Adipocyte (in vitro differentiated cells): ENCODE measurements at places on chromosomes 5 and 9.

GRCh38 chr5:4640795-4641194, 499.3 kb upstream of the ADAMTS16 start:
- DNase-seq: no peak

GRCh38 chr9:105119156-105119555, 125.3 kb upstream of the SLC44A1 start:
- DNase-seq: no peak

DNA sequence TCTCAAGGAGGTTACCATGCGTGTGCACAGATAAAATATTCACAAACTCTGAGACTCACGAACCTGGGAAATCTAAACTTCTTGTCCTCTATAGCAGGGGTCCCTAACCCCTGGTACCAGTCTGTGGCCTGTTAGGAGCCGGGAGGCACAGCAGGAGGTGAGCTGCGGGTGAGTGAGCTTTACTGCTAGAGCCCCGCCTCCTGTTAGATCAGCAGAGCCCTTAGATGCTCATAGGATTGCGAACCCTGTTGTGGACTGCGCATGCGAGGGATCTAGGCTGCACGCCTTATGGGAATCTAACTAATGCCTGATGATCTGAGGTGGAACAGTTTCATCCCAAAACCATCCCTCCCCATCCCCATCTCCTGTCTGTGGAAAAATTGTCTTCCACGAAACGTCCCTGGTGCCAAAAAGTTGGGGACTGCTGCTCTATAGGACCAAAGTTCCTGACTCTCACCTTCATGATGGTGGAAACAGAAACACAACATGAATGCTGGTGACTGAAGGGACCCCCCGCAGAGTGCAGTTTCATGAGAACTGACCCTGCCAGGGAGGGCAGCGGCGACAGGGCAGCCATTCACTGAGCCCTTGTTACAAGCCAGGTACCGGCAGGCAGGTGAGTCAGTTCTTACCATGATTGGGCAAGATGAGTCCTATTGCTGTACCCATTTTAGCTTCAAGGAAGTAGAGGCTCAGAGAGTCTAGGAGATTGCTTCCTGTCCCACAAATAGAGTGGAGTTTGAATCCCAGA, 181.9 kb downstream of the RGS3 start:
- no peak for DNase-seq

GRCh38 chr5:82684165-82684564, 393.0 kb downstream of the TMEM167A start:
- peak; percentile 25 for DNase-seq

DNA sequence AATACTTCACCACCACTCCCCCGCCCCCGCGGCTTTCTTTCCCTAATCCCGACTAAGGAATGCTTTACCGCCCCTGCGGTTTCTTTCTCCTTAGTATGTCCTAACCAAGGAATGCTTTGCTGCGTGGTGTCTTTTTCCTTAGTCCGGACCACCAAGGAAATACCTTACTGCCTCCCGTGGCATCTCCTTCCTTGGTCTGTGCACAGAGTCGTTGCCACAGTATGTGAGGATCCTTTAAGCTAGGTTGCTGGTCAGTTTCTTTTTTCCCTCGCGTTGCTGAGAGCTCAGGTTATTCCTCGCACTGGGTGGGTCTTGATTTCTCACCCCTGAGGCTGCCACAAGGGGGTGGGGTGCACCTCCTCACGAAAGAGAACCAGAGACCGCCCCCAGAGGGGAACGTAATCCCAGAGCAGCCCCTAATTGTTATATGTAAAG, 309.4 kb downstream of the NR3C1 start:
- DNase-seq: no peak

DNA sequence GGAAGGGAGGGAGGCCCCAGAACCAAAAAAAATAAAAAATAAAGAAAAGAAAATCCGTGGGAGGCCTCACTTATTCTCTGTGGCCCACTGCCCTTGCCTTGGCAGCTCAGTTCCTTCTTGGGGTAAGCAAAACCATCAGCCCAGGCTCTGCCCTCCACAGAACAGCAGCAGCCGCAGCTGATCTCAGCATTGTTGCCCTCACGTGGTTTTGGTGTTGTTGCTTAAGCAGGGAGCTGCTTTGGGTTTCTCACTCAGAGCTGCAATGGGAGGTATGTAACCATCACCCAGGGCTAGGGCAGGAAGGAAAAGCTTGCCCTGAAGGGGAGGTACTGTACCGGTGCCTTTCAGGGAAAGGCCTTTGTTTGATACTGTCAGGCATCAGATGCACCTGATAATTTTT, 374.7 kb upstream of the WWC1 start:
- DNase-seq: peak; percentile 7

DNA sequence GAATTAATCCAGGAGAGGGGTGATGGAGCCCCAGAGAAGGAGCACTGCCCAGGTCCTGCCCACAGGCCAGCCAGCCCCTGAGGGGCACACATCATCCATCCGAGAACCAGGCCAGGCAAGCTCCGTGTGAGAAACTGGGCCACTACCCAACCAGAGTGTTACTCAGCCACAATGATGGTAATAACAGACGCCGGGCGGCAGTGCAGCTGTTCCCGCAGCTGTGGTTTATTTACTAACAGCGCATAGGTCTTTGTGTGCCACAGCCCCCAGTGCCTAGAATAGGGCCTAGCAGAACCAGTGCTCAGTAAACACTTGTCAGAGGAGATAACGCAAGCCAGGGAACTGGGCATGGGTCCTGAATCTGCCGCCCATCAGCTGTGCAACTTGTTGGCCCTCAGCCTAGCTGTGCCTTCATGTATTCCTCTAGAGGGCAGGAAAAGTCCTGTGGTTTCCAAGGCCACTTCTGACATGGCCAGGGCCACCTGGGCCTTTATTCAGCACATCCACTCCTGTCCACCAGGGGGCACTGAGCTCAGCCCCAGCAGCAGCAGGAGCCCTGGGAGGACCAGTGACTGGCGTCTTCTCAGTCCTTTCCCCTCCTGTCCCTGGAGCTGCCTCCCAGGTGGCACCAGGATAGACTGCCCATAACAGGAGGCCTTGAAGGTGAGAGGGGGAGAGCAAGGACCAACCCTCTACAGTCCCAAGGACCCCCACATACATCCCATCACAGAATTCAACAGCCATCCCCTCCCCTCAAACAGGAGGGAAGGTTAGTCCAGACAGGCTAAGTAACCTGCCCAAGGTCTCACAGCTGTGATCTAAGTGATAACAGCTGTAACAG, 2.1 kb downstream of the MXD3 start:
- DNase-seq: peak; percentile 75

DNA sequence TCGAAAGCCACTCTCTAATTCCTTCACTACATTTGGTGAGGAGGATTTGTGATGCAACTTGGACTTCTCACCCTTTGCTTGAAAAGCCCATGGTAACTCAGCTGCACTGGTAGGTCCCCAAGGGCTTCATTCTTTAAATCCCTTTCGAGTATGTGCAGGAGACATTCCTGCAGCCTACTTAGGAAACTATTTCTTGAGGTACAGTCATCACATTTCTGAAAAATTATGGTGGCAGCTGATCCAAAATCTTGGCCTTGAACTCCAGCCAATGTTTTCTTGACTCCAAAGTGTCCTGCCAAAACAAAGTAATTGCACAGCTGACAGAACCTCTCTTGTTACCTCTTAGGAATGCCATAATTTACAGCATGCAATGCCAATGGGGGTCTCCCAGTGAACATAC, 99.7 kb downstream of the NPR3 start:
- DNase-seq: peak; percentile 92

- DNase-seq: no peak
Observed at GRCh38 chr9:13491493-13492424, 212.3 kb upstream of the MPDZ start.

- DNase-seq: no peak
Observed at GRCh38 chr5:1751864-1752822, 47.5 kb downstream of the MRPL36 start.

- no peak for DNase-seq
Observed at GRCh38 chr5:178532666-178533065, 57.5 kb downstream of the COL23A1 start.

DNA sequence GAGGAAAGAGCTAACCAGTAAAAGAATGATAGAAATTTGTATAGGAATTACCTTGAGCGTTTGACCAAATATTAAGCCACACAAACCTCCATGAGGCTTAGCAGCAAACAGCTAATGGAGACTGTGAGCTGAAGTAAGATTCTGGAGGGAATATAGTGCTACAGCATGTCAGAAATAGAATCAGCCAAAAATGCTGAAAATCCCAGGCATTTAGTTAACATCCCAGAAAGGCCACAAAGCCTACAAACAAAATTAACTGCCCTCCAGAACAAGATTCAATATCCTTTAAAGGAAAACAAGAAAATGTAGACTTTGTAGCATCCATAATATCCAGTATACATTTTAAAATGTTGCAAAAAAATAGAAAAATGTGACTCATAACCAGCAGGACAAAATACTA, 257.8 kb upstream of the TUSC1 start:
- DNase-seq: peak; percentile 52

GRCh38 chr9:74078647-74079046, 418.5 kb upstream of the RORB start:
- peak; percentile 11 for DNase-seq

- DNase-seq: no peak
Observed at GRCh38 chr9:125564631-125565030, 142.4 kb downstream of the MAPKAP1 start.

- DNase-seq: no peak
Observed at GRCh38 chr9:69916950-69917349, 96.3 kb downstream of the CFAP95 start.

- DNase-seq: peak; percentile 20
Observed at GRCh38 chr5:154611341-154611767, 133.3 kb upstream of the HAND1 start.

DNA sequence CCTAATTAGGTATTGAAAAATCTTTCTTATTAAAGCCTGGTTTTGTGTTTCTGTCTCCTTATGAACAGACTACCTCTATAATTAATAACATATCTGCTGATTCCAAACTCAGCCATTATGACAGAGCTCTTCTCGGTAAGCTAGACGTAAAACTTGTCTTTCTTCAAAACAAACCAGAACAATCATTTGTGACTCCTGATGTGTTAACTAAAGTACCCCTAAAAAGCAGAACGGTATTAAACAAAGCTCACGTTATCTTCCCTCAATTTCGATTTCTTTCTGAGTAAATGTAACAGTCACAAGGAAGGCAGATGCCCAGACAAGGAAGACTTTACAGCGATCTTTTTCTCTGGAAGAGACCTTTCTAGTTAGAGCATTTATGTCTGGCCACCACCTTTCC, 1.8 kb downstream of the SEMA5A start:
- peak; percentile 58 for DNase-seq

DNA sequence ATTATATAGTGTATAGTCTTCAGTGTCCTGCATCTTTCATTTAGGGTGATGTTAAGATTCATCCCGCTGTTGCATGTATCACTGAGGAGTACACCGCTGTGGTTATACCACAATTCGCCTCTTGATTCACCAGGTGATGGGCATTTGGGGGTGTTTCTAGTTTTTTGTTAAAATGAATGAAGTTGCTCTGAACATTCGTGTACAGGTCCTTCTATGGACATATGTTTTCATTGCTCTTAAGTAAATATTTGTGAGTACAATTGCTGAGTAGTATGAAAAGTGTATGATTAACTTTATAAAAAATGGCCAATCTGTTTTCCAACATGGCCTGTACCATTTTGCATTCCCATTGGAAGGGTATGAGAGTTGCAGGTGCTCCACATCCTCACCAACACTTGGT, 61.7 kb downstream of the PLAC8L1 start:
- no peak for DNase-seq

DNA sequence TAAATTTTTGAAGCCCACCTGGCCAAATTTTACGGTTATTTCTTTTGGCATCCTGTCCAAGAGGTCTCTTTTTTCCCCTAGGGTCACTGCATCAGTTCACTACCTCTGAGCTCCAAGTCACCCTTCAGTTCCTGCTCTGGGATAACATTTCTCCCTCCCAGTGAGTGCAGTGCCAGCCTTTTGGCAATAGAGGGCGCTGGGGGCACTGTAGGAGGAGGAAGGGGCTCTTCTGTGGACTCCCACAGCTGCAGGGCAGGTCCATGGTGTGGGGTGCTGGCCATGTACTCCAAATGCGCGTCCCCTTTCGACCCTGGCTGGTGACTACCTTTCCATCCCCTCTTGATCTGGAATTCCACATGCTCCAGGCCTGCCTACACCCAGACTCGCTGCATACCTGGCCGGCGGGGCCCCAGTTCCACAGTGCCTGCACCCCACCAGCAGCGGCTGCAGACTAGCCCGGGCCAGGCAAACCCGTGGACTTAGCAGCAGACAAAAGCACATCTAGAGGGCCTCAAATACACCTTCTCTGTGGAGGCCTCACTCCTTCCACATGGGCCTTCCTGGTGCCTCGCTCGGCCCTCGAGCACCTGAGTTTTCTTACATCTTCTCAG, 20.3 kb upstream of the NINJ1 start:
- peak; percentile 49 for DNase-seq

DNA sequence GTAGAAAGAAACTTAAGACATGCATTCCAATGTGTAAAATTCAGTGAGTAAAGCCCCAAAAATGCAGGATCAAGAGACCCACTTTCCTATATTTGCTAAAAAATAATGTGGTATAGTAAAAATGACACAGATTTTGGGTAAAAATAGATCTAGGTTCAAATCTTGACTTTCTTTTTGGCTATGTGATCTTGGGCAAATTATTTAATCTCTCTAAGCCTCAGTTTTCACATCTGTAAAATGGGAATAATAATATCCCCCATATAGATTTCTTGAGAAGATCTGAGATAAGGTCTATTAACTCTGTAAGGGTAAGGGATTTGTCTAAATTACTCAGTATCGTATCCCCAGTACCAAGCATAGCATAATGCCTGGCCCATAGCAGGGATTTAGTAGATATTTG, 172.3 kb downstream of the CARTPT start:
- DNase-seq: no peak

GRCh38 chr5:103293099-103293498, 34.5 kb downstream of the MACIR start:
- DNase-seq: no peak

DNA sequence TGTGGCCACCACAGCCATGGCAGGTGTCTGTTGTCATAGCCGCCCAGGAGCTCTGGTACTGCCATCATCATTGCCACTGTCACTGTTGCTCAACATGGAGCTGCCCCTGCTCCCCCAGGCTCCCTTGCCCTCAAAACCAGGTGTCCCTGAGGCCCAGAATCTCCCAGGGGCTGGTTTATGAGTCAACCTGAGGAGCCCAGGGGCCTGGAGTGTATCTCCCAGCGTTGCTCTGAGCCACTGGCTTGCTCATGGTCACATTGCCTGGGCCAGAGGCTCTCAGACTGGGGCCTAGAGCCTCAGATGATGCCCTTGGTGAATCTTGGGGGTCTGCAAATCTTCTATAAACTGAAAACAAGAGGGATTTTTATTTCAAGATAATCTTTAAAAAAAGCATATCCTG, 24.7 kb upstream of the TBC1D2 start:
- DNase-seq: no peak

GRCh38 chr9:124857533-124858162, 4.1 kb downstream of the RPL35 start:
- no peak for DNase-seq
